Fibroblast of the conjunctiva (primary cell): ENCODE measurements at places on chromosomes 7 and 10.
A peak's percentile ranks its signal among the peaks of the same experiment; 100 is the strongest.

DNA sequence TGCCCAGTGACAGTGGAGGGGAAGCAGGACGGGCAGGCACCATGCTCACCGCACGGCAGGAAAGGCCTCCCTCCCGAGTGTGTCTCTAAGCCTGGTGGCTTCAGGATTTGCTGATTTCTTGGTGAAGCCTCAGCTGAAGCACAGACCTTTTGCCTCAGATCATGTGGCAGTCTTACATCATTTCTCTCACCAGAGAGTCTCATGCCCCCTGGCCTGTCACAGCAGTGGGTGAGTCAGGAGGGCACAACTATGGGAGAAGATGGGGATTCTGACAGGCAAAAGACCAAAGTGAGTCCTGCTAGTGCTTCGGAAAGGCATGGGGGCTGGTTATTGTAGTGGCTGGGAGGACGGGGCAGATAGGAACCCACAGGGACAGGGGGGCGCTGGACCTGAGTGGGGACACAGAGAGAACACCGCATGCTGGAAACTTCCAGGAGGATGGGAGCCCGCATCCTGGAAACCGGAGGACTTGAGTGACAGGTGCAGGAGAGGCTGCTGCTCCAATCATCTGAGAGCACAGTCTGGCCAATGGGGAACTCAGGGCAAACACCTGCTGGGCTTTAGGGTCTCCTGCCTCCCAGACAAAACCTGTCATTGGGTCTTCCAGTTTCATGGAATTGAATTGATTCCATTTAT, 166.8 kb downstream of the ADARB2 start:
- no peak for DNase-seq

DNA sequence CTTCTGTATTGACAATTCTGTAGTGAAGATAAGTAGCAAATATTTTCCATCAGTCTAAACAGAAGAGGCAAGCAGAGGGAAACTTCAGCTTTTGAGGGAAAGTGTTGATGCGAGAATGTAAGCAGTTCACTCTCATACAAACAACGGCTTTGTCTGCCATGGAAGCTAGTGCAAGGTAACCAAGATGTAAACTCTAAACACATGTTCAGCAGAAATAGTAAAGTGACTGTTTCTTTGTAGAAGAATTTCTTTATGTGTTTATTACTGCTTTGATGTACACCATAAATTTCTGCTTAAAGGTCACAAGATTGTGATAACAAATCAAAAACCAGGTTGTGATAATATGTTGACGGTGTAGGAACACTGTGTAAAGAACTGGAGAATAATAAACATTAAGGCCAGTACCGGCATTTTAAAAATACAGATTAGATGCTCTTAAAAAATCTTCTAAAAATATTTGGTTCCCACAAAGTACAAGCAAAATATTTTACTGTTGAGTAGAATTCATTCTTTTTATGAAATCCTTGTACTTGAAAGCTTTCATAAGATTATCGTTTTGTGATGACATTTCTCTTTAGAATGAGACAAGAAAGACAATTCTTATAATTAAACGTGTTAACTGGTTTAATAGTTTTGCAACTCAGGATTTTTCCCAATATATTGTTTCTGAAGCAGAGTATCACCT, 34.2 kb downstream of the SEMA3C start:
- DNase-seq, result no peak

DNA sequence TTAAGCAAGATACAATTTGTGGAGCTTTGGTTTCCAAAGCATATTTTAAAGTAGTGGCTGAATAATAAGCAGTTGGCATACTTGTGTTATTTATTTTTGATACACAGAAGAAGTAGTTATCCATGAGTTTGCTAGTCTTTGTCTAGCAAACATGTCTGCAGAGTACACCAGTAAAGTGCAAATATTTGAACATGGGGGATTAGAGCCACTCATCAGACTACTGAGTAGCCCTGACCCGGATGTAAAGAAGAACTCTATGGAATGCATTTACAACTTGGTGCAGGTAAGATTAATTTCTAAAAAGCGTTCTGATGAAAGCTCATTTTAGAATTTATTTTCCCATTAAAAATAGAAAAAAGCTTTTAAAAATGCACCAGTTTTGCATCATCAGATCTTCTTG, 31.4 kb downstream of the ARMC3 start:
- DNase-seq, result no peak

GRCh38 chr7:55286666-55287065, 78.5 kb upstream of the LANCL2 start:
- no peak for DNase-seq

DNA sequence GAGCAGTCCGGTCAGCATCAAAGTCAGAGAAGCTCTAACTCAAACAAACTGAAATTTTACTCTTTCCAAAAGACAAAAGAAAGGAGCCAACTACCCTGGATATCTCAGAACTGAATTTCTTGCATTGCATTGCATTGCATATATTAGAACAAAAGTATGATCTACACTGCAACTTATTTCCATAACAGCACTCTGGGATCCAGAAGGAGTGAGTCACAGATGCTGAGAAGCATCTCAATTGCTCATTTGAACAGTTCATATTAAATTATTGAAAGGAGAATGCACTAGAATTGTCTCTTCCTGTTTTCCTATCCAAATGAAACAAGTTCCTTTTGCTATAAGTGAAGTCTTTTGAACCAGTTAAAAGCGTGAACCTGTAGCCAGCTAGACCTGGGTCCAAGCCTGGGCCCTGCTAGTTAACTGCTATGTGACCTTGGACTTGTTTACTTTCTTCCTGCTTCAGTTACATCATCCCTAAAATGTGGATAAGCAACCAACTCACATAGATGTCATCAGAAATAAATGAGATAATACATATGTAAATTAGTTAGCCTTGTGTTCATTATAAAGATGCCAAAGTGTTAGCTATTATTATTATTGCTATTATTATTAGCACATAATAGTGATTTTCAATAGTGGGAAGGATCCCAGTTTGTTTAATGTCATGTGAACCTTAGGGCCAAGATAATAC, 184.1 kb downstream of the CREB5 start:
- DNase-seq, result peak; percentile 67

DNA sequence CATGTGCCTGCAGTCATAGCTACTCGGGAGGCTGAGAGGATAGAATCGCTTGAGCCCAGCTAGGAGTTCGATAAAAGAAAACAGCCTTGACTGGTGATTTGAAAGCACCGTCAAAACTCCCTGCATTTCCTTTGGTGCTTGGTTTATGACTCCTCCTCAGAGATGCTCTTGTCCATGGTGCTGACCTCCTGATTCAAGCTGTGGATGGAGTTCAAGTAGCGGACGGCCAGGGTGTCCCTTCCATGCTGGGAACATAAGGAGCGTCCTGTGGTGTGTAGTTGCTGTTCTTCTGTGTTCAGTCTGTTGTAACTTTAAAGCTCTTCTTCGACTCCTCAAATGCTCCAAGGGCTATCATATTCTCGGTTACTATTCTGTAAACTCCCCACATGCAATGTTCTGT, 382.5 kb upstream of the KIAA1217 start:
- DNase-seq, result no peak

DNA sequence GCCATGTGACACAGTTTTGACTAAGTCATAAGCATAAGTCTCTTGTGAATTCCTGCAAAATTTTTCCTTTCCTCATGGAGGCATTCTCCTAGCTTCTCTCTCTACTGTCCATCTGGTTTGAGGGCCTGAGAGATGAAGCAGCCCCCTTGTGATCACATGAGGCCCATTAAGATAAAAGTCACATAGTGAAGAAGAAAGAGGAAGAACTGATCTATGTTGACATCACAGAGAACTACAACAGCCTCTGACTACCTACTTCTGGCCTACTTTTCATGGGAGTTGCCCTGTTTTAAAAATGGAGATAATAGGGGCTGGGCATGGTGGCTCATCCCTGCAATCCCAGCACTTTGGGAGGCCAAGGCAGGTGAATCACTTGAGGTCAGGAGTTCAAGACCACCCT, 50.4 kb downstream of the TFEC start:
- no peak for DNase-seq

DNA sequence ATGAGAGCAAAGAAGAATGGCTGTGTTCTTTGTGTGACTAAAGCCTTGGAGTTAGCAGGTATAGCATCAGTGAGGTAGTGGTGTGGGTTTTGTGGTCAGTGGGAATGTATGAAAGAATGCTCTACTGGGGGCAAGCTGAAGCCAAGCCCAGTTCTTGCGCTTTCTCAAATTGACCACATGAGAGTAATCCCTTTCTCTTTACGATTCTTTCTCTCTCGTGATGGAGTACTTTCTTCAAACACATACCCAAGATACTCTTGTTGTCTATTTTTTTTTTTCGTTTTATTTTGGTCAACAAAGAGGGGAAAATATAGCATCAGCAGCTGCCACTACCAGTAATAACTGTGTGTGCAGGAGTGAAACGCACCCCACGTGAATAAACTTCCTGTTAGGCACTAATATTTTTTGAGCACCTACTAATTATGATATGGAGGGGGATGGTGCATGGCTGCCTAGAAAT, 8.4 kb upstream of the PANK1 start:
- no peak for DNase-seq
